PC-9 (cell line): ENCODE measurements at places on chromosomes 7 and 10. TPM values are rescaled to one million over a fixed set of nuclear protein-coding genes. Genes with fewer than 3 reads are reported as not detected.
A peak's percentile ranks its signal among the peaks of the same experiment; 100 is the strongest.

DNA sequence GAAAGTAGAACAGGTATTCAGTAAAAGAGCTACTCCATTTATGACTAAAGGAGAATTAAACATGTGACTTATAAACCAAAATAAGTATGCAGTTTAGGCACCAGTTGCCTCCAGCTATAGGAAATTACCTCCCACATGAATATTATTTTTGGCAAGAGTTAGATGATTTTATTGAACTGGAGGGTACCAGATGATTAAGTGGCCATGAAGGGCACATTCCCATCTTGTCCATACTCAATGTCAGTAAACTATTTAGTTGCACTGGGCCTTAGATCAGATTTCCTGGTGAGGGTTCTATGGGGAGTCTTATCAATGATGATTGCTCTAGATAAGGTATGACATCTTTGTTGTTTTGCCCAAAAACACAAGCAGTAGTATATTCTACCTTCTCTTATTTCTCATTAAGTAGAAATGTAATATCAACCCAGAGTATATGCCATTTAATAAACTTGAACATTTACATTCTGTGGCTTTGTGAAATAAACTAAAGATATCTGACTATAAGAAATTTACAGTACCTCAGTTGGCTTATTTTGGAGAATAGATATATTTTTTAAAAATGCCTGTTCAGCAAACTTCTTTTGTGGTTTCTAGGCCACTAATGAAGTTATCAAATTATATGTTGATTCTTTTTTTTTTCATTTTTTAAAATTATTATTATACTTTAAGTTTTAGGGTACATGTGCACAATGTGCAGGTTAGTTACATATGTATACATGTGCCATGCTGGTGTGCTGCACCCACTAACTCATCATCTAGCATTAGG, 145.3 kb downstream of the SEMA3A start:
- H3K4me1 ChIP-seq = no peaks in the 10 kb centered on the region
- no peaks in the 10 kb centered on the region for H3K36me3 ChIP-seq
- DNase-seq = no peak
- no peak overlapping the region for H3K27ac ChIP-seq

DNA sequence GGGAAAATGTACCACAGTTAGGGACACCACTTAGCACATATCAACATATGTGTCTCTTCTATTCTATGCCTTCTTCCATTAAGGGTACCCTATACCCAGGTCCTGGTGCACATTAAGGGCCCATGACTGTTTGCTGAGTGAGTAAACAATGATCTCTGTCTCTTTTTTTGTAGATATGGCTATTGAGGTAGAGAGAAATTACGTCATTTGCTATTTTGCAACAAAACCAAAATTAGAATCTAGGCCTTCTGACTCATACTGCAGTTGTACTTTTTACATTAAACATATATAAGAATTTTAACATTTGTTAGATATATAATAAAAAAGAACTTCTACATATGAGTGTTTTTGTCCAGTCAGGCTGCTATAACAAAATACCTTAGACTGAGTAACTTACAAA, 683.2 kb upstream of the LRRN3 start:
- H3K4me3 ChIP-seq = no peak overlapping the region
- H3K27ac ChIP-seq = no peak overlapping the region
- no peak for DNase-seq
- H3K36me3 ChIP-seq = no peaks in the 10 kb centered on the region
- peaks cover 10% of the 10 kb centered on the region for H3K4me1 ChIP-seq
- H3K27me3 ChIP-seq = no peaks in the 10 kb centered on the region

GRCh38 chr7:115410972-115411686, 489.2 kb downstream of the MDFIC start:
- no peaks in the 10 kb centered on the region for H3K36me3 ChIP-seq
- H3K4me1 ChIP-seq = no peaks in the 10 kb centered on the region
- no peak overlapping the region for H3K27ac ChIP-seq
- no peaks in the 10 kb centered on the region for H3K27me3 ChIP-seq
- H3K4me3 ChIP-seq = no peak overlapping the region

DNA sequence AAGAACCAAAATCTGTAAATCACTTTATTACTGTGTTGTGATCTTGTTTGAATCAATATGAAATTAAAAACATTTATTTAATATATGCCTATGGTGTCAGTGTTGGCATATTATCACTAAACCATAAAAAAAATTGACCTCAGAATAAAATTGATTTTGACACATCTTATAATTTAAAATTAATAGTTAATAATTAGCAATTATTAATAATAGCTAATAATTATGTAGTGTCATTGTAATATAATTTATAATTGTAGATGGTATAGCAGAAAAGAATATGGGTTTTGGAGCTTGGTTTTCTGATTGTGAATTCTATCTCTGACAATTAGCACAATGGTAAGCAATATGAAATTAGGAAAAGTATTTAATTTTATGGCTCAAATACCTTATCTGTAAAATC, 89.4 kb upstream of the CNTNAP2 start:
- no peak overlapping the region for H3K27ac ChIP-seq
- no peak for DNase-seq
- H3K36me3 ChIP-seq = no peaks in the 10 kb centered on the region
- H3K27me3 ChIP-seq = no peaks in the 10 kb centered on the region
- H3K4me3 ChIP-seq = no peak overlapping the region

GRCh38 chr7:25823571-25823970, 328.4 kb upstream of the NFE2L3 start:
- H3K27me3 ChIP-seq = 0 out of 2 replicates have a peak, but pooled peaks cover 22% of the 10 kb centered on the region
- no peaks in the 10 kb centered on the region for H3K4me1 ChIP-seq
- no peak overlapping the region for H3K27ac ChIP-seq
- no peak for DNase-seq

GRCh38 chr7:92671505-92672169, 81.4 kb upstream of the FAM133B start:
- H3K27ac ChIP-seq = no peak overlapping the region
- H3K4me3 ChIP-seq = no peak overlapping the region
- H3K27me3 ChIP-seq = no peaks in the 10 kb centered on the region
- no peaks in the 10 kb centered on the region for H3K4me1 ChIP-seq

DNA sequence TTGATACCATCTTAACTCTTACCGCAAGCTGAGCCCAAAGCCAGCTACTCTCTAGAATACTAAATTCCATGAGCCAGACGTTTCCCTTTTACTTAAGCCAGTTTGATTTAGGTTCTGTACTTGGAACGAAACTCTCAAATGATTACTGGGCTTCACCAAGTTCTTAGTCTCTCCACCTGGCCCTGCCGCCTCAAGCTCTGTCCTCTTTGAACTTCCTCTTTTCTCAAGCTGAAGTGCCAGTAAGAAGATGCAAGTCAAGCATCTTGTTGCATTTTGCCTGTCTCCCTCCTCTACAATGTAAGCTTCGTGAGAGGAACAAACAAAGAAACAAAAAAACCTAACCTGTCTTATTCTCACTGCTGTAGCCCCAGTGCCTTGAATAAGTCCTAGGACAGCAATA, 358.2 kb upstream of the NPVF start:
- H3K27ac ChIP-seq = no peak overlapping the region
- DNase-seq = no peak
- H3K4me3 ChIP-seq = no peak overlapping the region
- H3K27me3 ChIP-seq = peaks cover 54% of the 10 kb centered on the region
- H3K36me3 ChIP-seq = no peaks in the 10 kb centered on the region

DNA sequence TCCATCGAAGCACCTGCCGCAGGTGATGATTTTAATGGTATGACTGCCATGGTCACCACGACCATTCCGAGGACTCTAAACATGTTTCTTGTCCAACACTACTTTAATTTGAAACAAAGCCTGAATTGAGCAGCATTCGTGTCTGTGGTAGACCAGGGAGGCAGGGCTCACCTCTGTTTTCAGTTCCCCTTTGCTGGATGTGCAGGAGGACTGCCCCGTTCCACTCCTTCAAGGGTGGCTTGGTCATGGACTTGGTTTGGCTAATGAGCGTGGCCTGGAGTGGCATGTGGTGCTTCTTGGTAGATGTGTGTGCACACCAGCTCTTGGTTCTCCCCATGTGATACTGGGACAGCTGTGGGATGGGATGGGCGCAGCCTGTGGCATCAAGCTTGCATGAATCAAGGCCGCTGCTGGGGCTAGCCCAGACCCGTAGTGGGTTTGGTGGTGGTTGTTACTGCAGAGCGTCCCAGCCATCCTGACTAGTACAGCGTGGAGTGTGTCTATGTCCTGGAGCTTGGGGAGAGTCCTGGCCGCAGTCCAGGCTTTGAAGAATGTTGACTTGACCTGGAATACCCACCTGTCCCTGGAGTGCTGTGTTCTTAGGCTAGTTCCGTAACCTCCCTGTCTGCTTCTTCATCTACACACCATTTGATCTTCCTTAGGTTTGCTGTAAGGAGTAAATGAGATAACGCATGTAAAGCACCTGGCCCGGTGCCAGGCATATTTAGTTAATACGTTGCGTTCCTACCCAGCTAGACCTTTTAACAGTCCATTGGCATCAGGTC, 34.8 kb downstream of the MGMT start:
- no peak overlapping the region for H3K4me3 ChIP-seq
- H3K27ac ChIP-seq = no peak overlapping the region

Gene PKD2L1
- total RNA-seq = not detected in 2 replicates

DNA sequence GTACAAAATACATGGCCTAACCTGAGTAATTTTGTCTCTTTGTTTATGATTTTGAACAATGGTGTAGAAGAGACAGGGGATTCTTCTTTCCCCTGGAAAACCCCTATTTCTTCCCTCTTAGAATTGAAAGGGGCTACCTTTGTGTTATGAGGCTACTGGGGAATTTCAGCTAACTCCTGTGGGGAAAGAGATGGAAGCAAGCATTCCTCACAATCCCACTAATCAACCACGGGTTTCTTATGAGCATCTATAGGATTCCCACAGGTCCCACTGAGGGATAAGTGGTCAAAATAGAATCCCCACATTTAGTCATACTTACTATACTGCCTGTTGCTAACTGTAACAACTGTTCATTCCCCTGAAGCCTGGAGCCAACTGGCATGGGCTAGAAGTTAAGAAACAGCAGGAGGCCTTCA, 32.2 kb upstream of the ITGB8 start:
- H3K4me1 ChIP-seq = peaks cover 15% of the 10 kb centered on the region
- H3K4me3 ChIP-seq = no peak overlapping the region
- DNase-seq = no peak
- H3K36me3 ChIP-seq = 0 out of 2 replicates have a peak, but pooled peaks cover 6% of the 10 kb centered on the region
- no peaks in the 10 kb centered on the region for H3K27me3 ChIP-seq

DNA sequence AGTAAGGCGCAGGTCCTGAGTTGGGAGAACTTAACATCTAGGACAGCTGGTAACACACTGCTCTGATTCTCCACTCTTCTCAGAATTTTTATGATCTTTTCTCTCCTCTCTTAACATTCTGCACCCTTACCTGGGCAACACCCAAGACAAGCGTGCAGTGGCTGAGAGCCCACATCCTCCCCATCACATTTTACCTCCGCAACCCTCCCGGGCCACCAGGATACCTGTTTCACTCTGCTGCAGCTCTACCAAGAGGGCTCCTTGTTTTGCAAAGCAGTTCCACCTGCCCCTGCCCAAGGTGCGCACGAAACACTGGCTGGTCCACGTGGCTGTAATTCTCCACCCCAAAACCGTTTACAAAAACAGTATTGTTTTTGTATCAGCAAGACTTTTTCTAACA, 81.5 kb downstream of the ITIH5 start:
- H3K27ac ChIP-seq = no peak overlapping the region
- H3K27me3 ChIP-seq = peaks cover 50% of the 10 kb centered on the region
- H3K4me1 ChIP-seq = no peaks in the 10 kb centered on the region
- no peak for DNase-seq
- H3K4me3 ChIP-seq = no peak overlapping the region

DNA sequence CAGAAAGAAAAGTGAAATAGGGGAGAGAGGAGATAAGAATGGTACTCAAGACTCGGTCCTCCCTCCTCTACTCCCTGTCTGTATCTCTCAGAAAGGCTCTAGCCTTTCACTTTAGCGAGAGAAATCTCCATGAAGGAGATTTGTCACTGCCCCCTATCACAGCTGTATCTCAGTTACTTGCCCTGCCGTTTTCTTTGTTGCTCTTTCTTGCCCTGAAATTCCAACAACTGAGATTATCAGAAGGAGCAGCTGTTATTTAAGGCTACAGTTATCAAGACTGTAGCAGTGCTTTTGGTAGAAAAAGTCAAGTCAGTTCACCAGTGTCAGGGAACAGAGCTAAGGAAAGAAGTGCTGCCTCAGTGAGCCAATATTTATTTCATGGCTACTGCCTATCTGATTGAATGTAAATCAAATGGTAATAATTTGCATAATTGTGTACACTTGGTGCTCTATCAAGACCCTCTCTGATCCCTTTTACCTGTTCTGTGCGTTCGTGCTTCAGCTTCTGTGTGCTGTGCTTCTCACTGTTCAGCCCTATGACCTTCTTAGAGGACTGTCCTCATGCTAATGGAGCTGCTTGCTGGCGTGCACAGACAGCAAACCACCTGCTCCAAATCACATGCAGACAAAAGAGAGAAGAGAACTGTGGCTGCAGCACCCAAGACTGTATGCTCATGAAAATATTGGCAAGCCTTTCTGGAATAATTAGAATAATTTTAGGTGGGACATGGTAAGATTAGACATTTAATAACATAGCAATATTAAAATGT, 180.2 kb upstream of the FAM3C start:
- no peaks in the 10 kb centered on the region for H3K36me3 ChIP-seq
- no peak overlapping the region for H3K4me3 ChIP-seq
- no peak for DNase-seq
- no peaks in the 10 kb centered on the region for H3K4me1 ChIP-seq

DNA sequence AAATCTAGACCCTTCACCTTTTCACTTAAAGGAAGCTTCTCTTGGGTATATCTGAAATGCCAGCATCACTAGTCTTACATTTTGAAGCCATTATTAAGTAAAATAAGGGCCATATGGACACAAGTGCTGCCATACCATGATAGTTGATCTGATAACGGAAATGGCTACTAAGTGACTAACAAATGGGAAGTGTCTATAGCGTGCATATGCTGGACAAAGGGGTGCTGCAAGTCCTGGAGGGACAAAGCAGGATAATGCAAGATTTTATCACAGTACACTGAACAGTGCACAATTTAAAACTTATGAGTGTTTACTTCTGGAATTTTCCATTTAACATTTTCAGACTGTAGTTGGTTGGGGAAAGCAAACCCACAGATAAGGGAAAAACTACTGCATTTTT, 117.9 kb downstream of the ELMO1 start:
- no peaks in the 10 kb centered on the region for H3K36me3 ChIP-seq
- H3K4me3 ChIP-seq = no peak overlapping the region
- no peak overlapping the region for H3K27ac ChIP-seq
- DNase-seq = no peak
- H3K27me3 ChIP-seq = peaks cover 11% of the 10 kb centered on the region
- H3K4me1 ChIP-seq = no peaks in the 10 kb centered on the region

Gene TRPV5
- not detected in 2 replicates for total RNA-seq

Gene TRUB1
- 11.5 and 14.2 TPM in 2 replicates for total RNA-seq

- no peaks in the 10 kb centered on the region for H3K27me3 ChIP-seq
- peaks cover 35% of the 10 kb centered on the region for H3K4me1 ChIP-seq
- no peak overlapping the region for H3K4me3 ChIP-seq
- H3K27ac ChIP-seq = 0 out of 2 replicates have a peak overlapping the region, but pooled peaks have one; percentile 37
- peaks cover 24% of the 10 kb centered on the region; the same call in 1 of the 2 replicates for H3K36me3 ChIP-seq
- DNase-seq = no peak
Measured at GRCh38 chr10:104258209-104258608, 3.5 kb downstream of the GSTO1 start.

Gene COL17A1
- 31.6 and 41.3 TPM in 2 replicates for total RNA-seq

GRCh38 chr7:151869109-151869428, 7.8 kb downstream of the PRKAG2 start:
- H3K27me3 ChIP-seq = peaks cover 8% of the 10 kb centered on the region; the same call in 1 of the 2 replicates
- no peak for DNase-seq
- no peak overlapping the region for H3K27ac ChIP-seq
- H3K4me3 ChIP-seq = no peak overlapping the region
- H3K4me1 ChIP-seq = no peaks in the 10 kb centered on the region
